ENCODE measurements at places on chromosomes 3 and 15.

DNA sequence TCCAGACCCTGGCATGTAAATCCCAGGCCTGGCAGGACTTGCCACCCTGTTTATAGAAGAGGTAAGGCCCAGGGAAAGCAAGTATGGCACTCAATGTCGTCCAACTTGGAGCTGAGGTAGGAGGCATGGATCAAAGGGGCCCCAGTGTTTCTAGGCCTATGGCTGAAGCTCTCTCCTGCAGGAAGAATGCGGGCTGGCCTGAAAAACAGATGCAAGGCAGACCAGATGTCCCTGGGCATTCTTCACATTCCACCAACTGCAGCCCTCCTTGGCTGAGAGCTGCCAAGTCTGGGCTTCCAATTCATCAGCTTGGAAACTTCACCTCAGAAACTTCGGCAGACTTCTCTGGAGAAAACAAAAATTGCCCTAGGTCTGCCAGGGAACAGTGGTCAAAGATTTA, 22.2 kb downstream of the MESD start:
- no peak for DNase-seq

DNA sequence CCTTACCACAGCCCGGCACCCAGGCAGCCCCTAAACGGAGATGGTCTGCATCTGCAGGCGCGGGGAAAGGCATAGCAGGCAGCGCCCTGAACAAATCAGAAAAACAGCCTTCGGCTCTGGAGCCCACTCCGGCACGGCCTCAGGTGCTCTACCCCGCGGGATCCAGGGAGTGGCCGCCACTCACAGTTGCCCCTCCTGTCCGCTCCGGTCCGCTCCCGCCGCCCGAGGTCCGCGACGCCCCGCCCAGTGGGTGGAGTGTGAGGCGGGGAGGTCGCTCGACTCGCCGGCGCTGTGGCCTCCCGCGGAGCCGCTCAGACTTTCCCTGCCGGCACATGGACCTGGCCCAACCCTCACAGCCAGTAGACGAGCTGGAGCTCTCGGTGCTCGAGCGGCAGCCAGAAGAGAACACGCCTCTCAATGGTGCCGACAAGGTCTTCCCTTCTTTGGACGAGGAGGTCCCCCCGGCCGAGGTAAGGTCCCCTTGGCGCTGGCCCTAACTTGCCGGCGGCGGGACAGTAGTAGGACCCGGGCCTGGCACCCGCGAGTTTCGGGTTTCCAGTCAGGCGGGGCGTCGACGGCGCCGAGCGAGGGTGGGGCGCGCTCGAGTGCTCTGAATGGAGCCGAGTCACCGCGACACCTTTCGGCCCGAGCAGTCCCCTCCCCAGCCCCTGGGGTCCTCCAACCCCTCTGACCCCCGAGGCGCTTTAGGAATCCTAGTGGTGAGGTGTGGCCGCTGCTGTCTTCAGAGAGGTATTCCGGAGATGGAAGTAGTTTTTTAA, at the start of gene C3orf52:
Gene C3orf52, plus strand, starts transcription at position 314 of the 779 bp plus-strand sequence. Its CDS starts 19 bp downstream, at position 333.
- DNase-seq: peak; percentile 84

DNA sequence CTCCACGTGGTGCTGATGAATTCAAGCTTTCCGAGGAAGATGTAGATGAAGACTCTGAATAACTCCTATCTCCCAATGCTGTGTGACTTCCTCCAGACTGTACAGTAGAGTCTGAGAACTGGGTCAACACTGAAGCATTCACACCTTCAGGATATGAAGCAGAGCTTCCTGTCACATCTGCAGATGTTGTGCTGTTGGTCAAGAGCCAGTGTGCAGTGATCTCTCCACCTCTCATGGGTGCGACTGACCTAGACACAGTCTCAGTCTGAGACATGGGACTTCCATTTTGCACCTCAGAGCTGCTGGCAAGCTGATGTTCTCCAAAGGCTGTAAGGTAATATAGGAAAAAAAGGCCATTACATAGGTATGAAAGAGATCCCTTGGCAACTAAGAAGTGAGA, 36.5 kb downstream of the HEG1 start:
- no peak for DNase-seq

GRCh38 chr3:4979428-4980228, at the start of gene BHLHE40:
BHLHE40 (plus strand) TSS chr3:4979437; CDS start chr3:4979719, 282 bp downstream.
- DNase-seq: no peak

DNA sequence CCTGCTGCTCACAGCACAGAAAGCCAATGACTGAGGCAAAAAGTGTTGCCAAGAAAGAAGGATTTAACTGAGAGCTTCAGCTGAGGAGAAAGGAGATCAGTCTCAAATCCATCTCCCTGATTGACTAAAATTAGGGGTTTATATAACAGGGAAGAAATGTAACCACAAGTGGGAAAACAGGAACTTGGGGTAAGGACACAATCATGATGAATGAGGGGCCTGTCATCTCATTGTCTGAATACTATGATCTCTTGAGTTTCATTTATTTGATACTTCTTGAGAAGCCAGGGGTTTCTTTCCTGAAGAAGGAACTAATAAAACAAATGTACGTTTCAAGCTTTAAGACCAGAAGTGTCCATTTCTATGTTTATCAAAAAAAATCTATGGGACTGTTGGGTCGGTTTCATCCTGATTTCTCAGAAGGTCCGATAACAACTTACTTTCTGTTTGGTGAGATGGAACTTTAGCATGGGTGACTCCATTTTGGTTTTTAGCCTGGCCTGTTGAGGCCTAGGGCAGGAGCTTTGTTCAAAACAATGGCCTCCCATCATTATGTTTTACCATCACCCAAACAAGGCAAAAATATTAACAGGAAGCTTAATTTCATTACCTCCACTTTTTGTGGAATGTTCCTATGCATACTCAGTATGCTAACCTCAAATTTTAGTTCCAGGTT, 76.6 kb upstream of the PIAS1 start:
- no peak for DNase-seq

GRCh38 chr3:177190756-177191681, 6.3 kb downstream of the TBL1XR1 start:
- DNase-seq: no peak

GRCh38 chr15:80619680-80620079, 75.4 kb upstream of the ABHD17C start:
- peak; percentile 21 for DNase-seq

DNA sequence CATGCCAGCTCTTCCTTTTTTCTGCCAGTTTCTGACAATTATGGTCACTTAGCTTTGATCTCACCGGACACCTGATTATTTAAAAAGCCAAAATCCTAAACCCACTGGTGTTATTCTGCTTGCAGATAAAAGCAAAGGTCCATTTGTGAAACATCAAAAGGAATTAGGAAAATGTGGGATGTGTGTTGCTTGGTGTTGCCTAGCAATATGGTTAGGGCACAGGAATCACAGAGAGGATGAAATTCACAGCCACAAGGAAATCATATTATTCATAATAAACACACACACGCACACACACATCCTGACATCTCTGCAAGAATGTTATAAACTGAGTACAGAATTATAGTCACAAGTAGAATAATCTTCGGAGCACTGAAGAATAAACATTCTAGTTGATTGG, 89.3 kb upstream of the BHLHE40 start:
- no peak for DNase-seq

DNA sequence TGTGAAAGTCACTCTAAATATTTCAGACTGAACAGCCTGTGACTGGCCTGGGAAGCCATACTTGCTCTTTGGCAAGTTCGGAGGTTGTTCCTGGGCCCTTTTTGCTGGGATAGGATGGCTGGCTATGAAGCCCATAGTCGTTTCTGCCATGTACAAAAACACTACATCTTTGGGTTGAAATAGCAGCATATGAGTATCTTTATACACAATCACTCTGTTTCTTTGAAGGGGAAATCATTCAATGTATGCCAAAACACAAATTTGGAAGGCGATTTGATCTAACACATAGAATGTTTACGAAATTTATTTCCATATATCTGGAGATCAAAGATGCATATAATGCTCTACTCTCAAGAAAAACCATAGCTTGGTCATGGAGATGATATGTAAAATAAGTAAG, 192.9 kb downstream of the SQOR start:
- no peak for DNase-seq

GRCh38 chr15:83850015-83850414, 196.1 kb downstream of the ADAMTSL3 start:
- DNase-seq: no peak

- DNase-seq: no peak
Observed at GRCh38 chr3:178083906-178084866, 452.1 kb upstream of the KCNMB2 start.

DNA sequence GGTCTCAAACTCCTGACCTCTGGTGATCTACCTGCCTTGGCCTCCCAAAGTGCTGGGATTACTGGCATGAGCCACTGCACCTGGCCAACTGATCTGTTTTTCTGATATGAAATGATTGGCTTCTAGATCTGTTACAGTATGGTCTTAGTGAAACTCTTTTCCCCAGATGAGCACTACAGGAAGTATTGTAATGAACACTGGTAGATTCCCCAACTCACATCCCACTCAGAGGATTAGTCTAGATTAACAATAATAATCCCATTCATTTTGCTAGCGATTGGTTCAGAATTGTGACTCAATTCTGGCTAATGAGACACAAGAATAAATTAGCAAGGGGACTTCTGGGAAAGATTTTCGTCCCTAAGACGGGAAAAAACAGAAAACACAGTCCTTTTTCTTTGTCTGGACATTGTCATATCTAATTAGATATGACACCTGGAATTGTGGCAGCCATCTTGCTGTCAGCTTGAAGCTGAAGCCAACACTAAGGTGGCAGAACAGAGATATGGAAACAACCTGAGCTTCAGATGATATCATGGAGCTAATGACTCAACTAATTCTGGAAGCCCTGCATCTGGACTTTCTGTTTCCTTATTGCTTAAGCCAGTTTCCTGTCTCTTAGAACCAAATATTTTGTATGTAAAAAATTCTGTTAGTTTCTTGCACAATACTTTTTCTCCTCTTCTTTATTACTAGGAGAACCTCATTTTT, 17.4 kb upstream of the NPTN start:
- no peak for DNase-seq

GRCh38 chr15:88797663-88798339, 5.4 kb upstream of the ACAN start:
- DNase-seq: no peak

DNA sequence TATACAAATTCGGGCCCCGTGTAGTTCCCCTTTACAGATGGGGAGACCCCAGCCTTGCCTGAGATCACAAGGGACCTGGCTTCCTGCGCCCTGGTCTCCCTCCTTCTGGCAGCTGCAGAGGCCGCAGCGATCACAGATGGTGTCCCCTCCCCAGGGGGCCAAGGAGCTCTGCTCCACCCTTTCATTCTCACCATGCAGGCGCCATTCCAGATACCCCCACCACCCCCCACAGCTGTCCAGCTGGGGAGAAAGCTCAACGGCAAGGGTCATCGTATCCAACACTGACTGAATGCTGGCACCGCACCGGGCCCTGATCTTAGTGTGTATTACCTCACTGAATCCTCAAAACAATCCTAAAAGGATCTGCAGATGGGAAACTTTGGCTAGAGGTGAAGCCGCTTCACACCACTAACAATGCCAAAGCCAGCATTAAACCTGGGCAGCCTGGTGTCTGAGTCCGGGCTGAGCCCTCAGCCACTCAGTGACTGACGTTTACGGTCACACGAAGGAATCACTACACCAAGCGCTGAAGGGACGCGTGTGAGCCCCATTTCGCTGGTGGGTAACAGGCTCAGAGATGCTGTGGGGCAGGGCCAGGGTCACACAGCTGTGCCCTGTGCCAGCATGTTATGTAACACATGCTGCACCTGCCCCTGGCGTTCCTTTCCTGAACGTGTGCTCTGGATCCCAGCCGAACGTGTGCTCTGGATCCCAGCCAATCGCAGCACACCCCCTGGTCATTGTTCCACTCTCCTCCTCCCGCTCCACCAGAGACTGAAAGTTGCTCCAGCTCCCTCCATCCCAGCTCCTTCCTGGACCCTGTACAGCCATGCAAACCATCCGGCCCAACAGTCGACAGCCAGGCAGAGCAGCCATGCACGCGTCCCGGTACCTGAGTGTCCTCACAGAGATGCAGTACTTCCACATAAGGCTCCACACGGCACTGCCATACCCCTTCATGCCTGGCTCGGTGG, 51.8 kb downstream of the IQSEC1 start:
- DNase-seq: no peak

DNA sequence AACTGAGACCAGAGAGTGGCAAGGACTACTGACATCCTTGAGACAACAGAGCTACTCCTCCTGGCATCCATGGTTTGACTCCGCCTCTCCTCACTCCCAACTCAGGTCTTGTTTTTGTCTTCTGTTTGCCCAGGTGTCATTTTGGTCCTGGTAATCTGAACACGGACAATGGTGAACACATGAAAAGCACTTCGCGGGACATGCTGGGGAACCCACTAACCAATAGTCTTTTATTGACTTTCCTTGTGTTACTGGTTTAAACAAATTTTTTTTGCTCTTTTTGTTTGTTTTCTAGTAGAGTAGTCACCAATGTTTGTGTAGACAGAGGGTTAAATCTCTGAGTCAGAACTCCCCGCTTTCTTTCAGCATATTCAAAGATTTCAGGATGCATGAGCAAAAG, 38.4 kb downstream of the LARP6 start:
- no peak for DNase-seq

GRCh38 chr3:112894258-112894657, 47.6 kb upstream of the CD200R1L start:
- DNase-seq: no peak

GRCh38 chr3:113441051-113441770, at the start of gene CFAP44:
CFAP44 (minus strand) TSS chr3:113441493; CDS start chr3:113433664, 7,829 bp downstream.
- no peak for DNase-seq

- DNase-seq: no peak
Observed at GRCh38 chr15:83365370-83365938, 81.0 kb upstream of the BNC1 start.

- no peak for DNase-seq
Observed at GRCh38 chr3:59762941-59763340, 713.1 kb upstream of the CFAP20DC start.

- no peak for DNase-seq
Observed at GRCh38 chr15:69412701-69413100, 1.4 kb upstream of the KIF23 start.

GRCh38 chr15:40285151-40285550, 2.3 kb upstream of the ANKRD63 start:
- DNase-seq: no peak

- DNase-seq: no peak
Observed at GRCh38 chr3:56754741-56755417, 46.9 kb downstream of the ARHGEF3 start.

DNA sequence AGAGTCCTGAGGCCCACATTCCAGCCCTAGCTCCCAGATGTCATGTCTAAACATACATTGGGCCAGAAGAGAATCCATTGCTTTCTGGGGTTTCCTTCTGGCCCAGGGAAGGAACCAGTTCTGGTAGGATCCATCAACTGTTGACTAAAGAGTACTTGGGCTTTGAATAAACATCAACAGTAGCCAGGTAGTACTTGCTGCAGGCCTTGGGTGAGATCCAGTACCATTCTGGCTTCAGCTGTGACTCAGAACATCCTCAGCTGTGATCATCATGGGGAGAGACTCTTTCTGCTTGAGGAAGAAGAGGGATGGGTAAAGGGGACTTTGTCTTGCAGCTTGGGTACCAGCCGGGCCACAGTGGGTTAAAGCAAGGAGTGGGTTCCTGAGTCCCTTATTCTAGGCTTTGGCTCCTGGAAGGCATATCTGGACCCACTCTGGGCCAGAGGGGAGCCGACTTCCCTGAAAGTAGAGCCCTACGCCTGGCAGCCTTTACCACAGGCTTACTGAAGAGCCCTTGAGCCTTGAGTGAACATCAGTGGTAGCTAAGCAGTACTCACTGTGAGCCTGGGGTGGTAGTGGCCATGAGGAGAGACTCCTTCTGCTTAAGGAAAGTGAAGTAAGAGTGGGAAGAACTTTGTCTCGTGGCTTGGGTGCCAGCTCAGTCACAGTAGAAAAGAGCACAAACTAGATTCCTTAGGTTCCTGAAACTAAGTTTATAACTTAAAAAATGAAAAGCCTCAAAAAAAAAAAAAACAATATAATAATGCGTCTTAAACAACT, 128.3 kb downstream of the GOLIM4 start:
- DNase-seq: no peak
